ENCODE measurements at places on chromosomes 5 and 9.

DNA sequence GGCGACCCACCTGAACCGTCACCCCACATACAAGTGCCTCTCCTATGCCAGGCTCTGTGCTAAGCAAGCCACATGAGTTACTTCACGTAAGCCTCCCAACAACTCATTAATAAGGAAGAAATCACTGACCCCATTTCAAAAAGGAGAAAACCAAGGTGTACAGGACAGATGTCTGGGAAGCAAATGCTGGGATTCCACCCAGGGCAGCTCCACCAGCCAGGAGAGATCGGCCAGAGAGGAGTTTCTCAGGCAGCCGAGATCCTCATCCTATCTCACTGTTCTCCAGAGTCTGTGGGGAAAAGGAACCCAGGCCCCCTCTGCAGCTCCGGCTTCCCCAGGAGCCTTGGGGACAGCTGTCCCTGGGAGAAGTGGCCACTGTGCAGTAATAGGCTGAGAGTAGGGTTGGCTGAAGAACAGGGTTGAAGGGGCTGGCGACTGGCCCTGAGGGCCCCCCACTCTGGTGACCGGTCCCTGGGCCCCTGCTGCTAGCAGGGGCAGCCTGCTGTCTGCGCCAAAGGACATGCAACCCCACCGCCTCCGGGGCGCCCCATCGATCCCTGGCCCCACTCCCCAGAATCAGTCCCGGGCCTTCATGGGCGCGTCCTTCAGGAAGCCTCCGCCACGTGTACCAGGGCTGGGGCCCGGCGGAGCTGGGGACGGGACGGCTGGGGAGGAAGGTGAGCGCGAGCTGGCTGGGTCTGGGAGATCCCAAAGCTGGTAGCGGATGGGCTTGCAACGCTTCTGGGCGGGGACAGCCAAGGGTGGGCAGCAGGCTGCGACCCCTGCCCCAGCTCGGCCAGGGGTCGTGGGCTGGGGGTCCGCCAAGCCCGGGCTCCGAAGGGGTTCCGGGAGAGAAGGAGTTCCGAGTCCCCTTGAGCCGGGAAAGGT, 44.1 kb upstream of the STXBP1 start:
- DNase-seq: no peak

GRCh38 chr5:148556835-148557234, 97.5 kb downstream of the HTR4 start:
- DNase-seq: no peak

DNA sequence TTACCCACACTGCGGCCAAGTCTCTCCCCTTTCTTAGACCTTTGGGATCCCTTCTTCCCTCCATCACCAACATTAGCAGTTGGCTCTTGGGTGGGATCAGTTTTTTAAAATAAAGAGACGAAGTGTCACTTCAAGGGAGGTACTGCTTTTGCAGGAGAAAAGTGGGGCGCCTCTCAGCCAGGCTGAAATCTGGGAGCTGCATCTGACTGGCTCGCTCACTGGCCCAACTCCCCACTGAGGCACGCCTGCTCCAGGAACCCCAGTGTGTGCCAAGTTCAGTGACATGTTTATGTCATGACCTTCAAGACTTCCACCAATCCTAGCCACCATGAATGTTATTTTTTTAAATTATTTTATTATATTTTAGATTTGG, 130.5 kb downstream of the MVB12B start:
- no peak for DNase-seq

DNA sequence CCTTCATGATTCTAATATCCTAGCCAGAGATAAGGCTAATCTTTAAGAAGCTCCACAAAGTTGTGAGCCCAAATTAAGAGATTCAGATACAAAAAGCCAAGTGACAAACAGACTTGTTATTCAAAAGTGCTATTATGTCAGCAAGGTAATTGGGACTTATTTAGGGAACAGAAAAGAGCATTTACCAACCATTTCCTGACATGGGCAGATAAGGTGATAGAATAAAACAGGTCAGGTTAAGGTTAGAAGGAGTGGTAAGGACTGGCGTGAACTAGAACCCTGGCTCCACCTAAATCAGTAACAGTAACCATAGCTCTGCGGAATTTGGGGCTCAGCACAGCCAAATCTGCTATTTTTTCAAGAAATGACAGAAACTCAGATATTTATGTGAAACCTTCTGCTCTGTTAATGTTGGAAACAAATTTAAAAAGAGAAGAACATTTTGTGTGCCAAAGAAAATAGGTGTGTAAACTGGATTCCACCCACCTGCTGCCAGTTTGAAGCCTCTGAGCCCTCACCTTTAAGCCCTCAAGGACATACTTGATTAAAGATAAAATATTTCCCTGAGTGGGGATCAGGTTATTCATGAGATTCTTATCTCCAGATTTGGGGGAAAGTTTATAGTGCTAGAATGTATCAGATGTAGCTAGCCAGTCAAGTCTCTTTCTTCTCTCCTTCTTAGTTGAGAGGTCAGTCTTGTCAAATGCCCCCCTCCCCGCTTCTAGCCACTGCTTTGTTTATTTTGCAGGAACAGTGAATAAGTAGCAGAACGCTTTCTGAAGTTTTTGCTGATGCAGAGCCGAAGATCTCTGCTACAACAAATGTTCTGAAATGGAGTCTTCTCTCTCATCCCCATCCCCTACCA, 10.2 kb upstream of the ERMP1 start:
- no peak for DNase-seq

GRCh38 chr9:128362774-128363173, 8.4 kb upstream of the URM1 start:
- DNase-seq: no peak

DNA sequence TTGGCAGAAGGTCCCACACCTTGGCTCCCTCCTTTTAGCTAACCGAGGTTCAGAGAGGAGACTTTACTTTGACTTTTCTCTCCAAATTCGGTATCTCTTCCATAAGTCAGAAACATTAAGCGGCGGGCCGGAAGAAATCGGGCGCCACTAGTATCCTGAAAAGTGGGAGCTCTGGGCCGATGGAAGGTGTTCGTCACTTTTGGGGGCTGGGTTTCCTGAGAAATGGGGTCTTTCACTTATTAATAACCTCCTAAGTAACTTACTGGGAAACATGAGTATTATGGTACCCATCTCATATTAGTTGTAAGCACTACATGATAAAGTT, 716 bp downstream of the STX17 start:
- no peak for DNase-seq

DNA sequence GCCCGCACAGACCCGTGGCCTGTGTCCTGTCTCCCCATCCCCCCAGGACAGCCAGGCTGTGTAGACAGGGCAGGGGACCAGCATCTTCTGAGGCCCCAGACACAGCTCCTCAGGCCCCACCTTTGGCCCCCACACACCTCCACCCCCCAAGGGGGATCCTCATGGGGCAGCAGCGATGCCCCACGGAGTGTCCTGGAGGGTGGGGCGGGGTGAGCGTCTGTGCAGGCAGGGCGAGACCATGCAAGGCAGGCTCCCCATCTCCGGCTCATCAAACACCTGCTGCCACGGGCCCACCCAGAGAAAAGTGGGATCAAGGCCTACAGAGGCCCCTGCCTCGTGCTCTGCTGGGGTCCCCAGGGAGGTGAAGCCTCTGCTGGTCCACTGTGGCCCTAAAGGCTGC, 118.7 kb upstream of the FOXD4L5 start:
- DNase-seq: no peak

DNA sequence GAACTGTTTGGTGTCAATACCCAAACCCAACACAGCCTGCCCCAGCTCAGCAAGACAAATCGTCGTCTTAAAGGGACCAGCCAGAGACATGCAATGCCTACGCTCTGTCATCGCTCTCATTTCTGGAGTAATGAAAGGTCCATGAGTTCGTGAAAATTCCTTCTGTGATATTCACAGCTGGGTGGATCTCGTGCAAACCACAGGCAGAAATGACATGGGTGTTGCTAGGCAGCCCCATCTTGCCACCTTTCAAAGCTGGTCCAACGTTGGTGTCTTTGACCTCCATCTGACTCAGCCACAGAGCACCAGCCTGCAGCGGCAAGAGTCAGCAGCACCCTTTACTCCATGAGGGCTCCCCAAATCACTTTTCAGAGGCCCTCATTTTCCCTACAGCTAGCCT, 215.3 kb downstream of the SLIT3 start:
- DNase-seq: no peak

DNA sequence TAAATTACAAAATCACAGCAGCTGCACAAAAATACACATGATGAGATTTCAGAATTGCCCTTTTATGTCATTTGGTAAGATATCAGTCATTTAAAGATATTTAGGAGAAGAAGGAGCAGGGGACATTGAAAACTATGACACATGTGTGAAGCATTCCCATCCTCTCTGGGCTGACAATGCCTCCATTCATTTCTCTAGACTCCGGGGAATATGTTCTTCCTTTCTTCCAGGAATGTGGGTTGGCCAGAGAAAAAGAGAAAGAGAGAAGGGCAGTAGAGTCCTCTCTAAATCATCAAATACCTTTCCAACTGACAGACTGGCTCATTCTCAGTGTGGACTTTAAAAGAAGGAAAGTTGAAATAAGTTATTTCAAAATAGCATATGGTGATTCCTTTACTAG, 205.6 kb upstream of the ADAMTSL1 start:
- no peak for DNase-seq

GRCh38 chr9:88280816-88281382, 107.3 kb upstream of the SPIN1 start:
- DNase-seq: peak; percentile 15

GRCh38 chr5:81556809-81557208, 162.9 kb upstream of the ACOT12 start:
- no peak for DNase-seq

GRCh38 chr5:169909945-169910344, 70.3 kb downstream of the INSYN2B start:
- no peak for DNase-seq

DNA sequence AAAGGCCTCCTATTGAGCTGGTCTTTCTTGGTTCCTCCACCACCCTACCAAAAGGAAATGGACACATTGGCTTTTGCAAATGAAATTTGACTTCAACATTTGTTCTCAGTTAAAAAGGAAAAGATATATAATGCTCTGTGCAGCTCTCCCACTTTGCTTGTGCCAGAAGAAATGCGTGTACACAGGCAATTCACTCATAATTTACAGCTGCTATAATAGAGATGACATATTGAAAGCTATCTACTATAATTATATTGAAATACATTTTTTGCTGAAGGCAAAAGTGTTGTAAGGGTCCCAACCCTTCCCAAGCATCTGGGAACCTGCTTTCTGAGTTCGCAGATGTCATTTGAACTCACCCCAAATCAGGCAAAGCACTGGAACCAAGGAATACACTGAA, 173.2 kb downstream of the PBX3 start:
- no peak for DNase-seq

DNA sequence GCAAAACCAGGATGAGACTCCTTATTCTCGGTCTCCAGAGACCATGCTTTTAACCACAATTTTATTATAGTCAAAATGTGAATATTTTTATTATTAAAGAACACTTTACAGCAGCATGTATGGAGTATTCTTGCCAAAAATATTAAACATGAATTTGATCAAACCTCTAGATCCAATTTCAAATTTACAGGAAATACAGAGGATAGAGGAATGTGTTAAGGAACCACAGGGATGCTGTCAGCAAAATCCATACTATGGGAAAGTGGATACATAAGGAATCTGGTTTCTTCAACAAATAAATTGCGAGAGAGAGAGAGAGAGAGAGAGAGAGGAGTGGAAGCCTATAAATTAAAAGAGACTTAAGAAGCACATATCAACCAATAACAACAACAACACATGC, 348.2 kb upstream of the NUDT12 start:
- DNase-seq: no peak

DNA sequence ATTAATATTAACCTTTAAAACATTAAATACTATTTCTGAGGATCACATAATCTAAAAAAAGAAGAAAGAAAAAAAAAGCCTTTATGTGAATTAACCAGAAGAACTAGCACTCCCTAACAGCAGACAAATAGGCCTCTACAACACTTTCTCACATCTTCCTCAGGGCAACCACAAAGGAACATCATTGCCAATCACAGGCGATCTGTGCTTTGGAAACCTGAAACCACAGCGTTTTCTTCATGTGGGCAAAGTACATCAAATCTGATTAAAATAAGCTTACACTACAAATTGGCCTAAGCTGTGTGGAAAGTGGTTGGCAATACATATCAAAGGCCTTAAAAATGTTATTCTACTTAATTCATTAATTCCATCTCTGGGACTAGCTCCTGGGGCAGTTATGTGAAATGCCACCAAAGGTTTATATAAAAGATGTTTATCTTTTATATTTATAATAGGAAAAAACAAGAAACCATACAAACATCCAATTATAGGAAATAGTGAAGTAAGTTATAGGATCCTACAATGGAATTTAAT, 184.8 kb upstream of the TBCA start:
- DNase-seq: no peak

DNA sequence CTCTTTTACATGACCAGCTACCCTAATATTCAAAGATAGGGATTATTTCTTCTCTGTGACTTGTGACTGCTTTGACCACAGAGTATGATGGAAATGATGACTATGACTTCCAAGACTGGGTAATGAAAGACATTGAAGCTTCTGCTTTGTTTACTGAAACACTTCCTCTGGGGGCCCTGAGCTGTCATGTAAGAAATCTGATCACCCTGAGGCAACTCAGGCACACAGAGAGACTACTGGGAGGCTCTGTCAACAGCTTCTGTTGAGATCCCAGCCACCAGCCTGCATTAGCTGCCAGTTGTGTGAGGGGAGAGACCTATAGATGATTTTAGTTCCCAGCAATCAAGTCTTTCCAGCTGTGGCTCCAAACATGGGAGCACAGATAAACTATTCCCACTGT, 76.5 kb downstream of the KCTD16 start:
- DNase-seq: no peak

DNA sequence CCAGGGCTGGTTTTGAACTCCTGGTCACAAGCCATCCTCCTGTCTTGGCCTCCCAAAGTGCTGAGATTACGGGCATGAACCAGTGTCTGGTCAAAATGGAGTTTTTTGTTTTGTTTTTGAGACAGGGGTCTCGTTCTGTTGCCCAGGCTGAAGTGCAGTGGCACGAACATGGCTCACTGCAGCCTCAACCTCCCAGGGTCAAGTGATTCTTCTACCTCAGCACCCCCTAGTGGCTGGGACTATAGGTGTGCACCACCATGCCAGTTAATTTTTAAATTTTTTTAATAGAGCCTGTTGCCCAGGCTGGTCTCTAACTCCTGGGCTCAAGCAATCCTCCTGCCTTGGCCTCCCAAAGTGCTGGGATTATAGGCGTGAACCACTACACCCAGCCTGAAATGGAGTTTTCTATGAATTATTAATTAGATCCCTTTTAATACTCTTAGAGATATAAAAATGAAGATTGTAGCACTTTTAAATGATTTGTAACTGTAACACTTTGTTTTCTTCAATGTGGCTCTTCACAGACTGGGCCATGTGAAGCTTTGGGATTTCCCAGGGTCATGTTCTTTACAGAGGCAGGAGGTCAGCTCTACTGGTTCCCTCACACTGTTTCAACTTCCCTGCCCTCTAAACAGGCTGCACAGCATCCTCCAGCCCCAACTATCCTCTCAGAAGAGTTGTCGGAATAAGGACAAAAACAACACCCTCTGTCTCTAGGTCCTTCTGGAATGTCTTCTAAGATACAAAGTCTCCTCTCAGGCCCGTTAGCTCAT, 32.7 kb upstream of the SPARC start:
- peak; percentile 37 for DNase-seq

GRCh38 chr9:130104491-130105193, 50.9 kb downstream of the GPR107 start:
- no peak for DNase-seq

- DNase-seq: no peak
These were observed 71.8 kb upstream of the TNFAIP8 start for GRCh38 chr5:119284031-119284430.

- no peak for DNase-seq
These were observed 100.0 kb downstream of the LPAR1 start for GRCh38 chr9:110938242-110938641.

- DNase-seq: no peak
These were observed 24.3 kb downstream of the LHX6 start for GRCh38 chr9:122204491-122204890.

GRCh38 chr5:65418661-65419060, 63.1 kb downstream of the ADAMTS6 start:
- no peak for DNase-seq
